ENCODE measurements at places on chromosomes 12 and 14. TPM values are rescaled to one million over a fixed set of nuclear protein-coding genes. Genes with fewer than 3 reads are reported as not detected.

KLRF1 gene
- 0.46 TPM for total RNA-seq

USP44 gene
- 3.6 TPM for total RNA-seq

C14orf180 gene
- total RNA-seq = 34.8 TPM

MAP1LC3B2 gene
- 7.1 TPM for total RNA-seq

RFX4 gene
- not detected for total RNA-seq

CLEC14A gene
- total RNA-seq = 125 TPM

SYNE3 gene
- total RNA-seq = 109 TPM

NUAK1 gene
- 12.7 TPM for total RNA-seq

MMP14 gene
- 195 TPM for total RNA-seq

BRF1 gene
- 36.6 TPM for total RNA-seq

GOLT1B gene
- 39.0 TPM for total RNA-seq

JAG2 gene
- 8.0 TPM for total RNA-seq

LHX5 gene
- total RNA-seq = not detected

HOXC12 gene
- total RNA-seq = not detected

DIABLO gene
- total RNA-seq = 40.7 TPM
